H1 (cell line): ENCODE measurements at places on chromosomes 12 and 14. TPM values are rescaled to one million over a fixed set of nuclear protein-coding genes. Genes with fewer than 3 reads are reported as not detected.

The NDUFB1 gene
- 124 and 127 TPM in 2 replicates for total RNA-seq

The DAO gene
- total RNA-seq: not detected in 2 replicates

The GYS2 gene
- not detected in 2 replicates for total RNA-seq

The STYK1 gene
- total RNA-seq: 1.1 and 1.6 TPM in 2 replicates

The SYNE3 gene
- 0.08 TPM in 1 of 2 replicates, not detected in the other for total RNA-seq

The C12orf60 gene
- 1.2 and 1.5 TPM in 2 replicates for total RNA-seq

The NGB gene
- total RNA-seq: 0.30 and 0.55 TPM in 2 replicates

The ABCC9 gene
- not detected in 2 replicates for total RNA-seq

The AMDHD1 gene
- total RNA-seq: 0.34 TPM in 1 of 2 replicates, not detected in the other

The CDH24 gene
- 18.1 TPM in 2 replicates for total RNA-seq

The ST8SIA1 gene
- 3.2 and 4.4 TPM in 2 replicates for total RNA-seq

The KRT2 gene
- total RNA-seq: not detected in 2 replicates

DNA sequence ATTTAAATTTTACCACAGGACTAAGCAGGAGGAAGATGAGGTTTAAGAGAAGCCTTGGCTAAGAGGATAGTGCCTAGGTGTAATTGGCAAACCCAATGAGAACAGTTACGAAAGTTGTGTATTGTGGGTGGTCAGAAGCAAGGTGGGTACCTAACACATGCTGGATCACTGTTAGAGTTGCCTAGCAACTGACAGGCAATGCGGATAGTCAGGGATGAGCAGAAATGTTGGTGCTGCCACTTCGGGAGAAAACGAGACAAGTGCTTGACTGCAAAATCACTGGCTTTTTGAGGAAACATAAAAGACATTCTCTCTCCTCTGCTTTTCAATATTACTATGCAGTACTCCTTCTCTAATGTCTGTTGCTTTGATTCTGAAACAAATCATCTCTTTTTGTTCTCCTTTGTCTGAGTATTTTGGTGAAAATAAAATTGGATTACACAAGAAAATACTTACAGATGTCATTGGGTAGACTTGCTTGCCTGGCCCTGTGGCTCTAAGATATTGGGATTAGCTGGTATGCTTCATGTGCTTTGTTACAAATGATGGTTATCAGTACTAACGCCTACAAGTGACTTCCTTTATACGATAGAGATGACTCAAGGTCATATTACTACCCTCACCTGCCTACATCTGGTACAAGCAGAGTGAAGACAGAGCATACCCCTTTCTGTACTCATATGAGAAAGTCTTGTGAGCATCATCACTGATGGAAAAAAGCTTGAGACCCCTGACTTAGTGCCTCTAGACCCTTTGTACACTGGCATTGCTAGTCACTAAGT lies 48.0 kb downstream of the TDP1 start:
- DNase-seq: no peak

- no peak for DNase-seq
Observed at GRCh38 chr12:45215419-45216229, at the start of gene ANO6. Gene ANO6, plus strand, starts transcription at chr12:45216095. Its CDS starts 227 bp downstream, at chr12:45216322.

DNA sequence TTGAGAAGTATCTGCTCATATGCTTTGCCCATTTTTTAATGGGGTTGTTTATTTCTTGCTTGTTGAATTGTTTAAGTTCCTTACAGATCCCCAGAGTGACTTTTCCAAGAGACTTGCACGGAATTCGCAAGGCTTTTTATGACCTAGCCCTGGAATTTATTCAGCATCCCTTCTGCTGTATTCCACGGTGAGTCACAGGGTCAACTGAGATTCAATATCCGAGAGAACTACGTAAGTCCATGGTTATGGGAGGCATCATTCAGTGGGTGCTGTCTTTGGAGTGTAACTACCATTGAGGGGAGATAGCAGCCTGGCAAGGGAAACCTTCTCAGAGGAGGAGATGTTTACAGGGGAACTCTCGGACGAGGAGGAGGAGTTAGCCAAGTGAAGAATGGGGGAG lies 20.9 kb upstream of the GPRC5A start:
- no peak for DNase-seq

DNA sequence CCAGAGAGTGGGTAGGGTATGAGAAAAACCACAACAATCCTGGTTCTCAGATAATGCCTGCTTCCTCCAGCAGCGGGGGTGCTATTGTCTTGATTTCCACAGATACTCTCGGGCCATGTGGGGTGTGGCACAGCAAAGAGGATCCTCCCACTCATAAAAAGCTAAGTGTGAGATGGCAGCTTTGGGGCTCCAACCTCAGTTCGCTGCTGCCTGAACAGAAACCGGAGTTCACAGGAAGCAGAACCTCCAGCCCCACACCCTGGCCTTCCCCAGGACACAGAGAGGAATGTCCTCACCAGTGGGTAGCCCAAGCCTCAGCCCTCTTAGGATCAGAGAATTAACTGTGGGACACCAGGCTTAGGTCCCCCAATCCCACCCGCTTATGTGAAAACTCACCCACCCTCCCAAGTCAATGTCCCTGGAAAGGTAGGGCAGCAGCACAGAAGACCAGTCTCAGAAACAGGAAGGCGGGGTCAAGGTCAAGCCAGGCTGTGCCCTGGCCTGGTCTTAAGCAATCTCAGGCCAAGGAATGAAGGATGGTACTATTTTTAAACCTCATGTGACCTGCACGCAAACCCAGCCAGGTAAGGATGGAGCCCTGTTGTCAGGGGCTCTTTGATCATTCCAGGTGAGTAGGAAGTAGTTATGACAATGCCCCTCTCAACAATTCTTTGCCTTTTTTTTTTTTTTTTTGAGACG lies 9.0 kb downstream of the KCTD10 start:
- no peak for DNase-seq

DNA sequence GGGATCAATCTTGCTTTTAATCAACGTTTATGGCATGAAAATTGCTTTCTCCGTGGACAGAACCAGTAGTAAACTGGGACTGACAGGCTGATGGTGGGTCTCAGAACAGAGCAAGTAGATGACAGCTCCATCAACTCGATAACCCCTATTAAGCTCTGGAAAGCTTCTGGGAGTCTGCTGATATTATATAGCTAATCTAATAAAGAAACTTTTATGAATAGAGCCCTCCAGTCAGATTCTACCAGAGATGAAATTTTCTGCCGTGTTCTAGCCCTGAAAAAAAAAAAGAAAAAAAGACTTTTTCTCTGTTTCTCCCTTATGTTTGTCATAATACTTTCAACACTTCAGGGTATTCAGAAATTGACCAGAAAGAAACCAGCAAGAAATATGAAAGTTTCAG lies 171.6 kb downstream of the APAF1 start:
- no peak for DNase-seq

- peak; percentile 49 for DNase-seq
Observed at GRCh38 chr12:127280393-127281275, 986.3 kb upstream of the TMEM132C start.

DNA sequence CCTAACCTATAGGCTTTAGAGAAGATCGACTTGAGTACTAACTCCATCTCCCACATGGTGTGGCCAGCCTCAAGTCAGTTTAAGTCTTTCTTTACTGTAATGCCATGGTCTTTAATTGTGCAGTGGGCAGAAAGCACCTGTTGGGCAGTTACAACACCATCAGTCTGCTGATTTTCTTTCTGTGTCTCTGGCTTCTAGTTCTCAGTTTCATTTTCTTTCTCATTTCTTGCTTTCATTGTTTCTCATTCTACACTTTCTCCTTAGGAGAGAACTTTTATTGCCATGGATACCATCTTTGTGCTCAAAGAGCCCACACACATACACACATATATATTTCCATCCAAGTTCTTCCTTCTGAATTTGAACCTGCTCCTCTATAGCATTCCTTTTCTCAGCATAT lies 96.1 kb upstream of the SLC16A7 start:
- DNase-seq: no peak

- DNase-seq: peak; percentile 64
Observed at GRCh38 chr14:26984311-26985177, 386.7 kb upstream of the NOVA1 start.

- peak; percentile 17 for DNase-seq
Observed at GRCh38 chr12:12023456-12023855, 47.3 kb upstream of the BCL2L14 start.

GRCh38 chr12:6072302-6072752 lies 52.1 kb downstream of the VWF start:
- no peak for DNase-seq

GRCh38 chr12:120076651-120077050 lies 39.9 kb downstream of the RAB35 start:
- no peak for DNase-seq

- DNase-seq: no peak
Observed at GRCh38 chr14:37903343-37904191, 304.1 kb upstream of the SSTR1 start.

GRCh38 chr14:32434180-32434579 lies 105.1 kb downstream of the AKAP6 start:
- no peak for DNase-seq

DNA sequence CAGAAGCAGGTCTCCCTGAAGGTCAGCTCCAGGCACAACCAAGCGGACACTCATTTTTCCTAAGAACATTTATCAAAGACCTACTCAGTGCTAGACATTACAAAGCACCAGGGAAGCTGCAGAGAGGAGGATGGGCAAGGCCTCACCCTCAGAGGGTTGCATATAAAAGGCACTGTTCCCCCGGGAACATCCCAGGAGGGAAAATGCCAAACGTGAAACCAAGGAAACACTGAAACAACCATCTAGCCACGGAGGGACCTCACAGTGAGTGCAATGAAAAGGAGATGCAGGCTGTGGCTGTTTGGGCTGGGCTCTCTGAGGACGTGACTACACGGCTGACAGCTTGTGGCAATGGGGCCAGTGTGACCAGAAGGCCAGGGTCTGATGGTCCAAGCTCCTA lies 117.4 kb upstream of the VASH1 start:
- no peak for DNase-seq

- no peak for DNase-seq
Observed at GRCh38 chr12:80044694-80045046, 54.7 kb upstream of the OTOGL start.

GRCh38 chr12:76568888-76569551 lies 9.4 kb upstream of the OSBPL8 start:
- no peak for DNase-seq

DNA sequence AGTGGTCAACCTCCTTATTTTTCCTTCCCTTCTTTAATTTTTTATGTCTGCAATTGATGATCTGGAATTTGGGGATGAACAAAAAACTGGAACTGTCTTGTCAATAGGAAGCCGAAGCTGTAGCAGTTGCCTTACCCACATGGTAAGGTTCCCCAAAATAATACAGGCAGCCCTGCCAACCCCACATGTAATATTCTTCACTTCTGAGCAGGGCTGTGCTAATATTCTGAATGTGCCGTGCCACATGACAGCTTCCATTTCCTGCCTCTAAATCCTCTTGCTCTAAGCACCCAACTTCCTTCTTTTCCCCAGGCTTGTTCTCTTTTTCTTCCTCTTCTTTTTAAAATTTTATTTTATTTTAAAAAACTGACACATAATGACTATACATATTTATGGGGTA lies 39.6 kb downstream of the GPATCH2L start:
- no peak for DNase-seq

DNA sequence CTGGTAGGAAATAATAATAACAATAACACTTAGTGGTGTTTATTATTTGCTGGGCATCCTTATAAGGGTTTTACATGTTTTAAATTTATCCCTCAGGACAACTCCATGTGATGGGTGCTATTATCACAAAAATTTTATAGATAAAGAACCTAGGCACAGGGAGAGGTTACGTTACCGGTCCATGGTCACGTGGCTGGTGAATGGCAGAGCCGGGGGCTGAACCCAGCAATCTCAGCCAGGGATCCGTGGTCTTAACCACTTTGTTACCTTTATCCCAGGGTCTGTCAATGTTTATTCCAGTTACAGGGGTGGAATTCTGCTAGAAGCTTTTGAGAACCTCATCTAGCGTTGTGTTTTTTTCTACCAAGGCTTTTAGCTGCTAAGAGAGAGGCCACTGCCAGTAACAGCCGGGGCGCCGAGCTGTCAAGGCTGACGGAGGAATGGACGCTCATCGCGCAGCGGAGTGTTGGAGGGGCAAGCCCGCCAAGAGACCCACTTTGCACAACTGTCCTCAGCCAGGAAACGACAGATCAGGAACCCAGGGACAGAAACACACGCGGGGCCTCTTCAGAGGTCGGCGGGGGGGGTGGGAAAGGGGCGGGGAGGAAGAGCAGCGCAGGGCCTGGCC lies 418 bp downstream of the AMN1 start:
- peak; percentile 69 for DNase-seq

DNA sequence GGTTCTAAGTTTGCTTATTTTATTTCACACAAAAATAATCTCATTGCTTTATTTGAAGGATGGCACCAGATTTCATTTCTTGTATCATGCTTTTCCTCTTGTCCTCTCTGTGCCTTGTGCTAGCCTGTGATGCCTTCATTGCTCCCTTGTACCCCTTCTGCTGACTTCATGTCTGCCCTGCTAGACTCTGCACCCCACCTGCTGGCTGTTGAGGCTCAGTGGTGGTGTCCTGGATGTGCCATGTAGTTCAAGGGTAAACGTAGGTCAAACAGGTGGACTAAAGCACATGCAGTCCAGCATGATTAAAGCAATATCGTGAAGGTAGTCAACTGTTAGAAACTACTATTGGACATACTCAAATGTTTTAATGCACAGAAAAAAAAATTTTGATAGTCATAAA lies 21.6 kb downstream of the MRPS35 start:
- no peak for DNase-seq

DNA sequence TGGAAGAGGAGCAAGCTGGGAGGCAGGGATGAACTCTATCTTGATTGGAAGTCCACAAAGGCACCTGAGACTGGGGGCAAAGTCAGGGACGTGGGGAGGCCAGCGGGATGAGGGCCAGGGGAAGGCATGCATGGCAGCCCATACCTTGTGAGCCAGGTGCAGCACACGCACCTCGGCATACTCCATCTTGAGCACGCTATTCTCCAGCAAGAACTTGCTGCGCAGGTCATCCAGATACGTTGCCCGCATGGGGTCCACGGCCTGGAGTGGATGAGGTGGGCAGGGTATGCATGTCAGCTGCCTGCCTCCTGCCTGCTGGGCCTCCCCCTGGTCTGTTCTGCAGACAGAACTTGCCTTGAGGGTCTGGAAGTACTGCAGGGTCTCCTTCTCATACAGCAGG lies 3.9 kb downstream of the RABGGTA start:
- DNase-seq: no peak
